ENCODE measurements at places on chromosomes 12 and 14. TPM values are rescaled to one million over a fixed set of nuclear protein-coding genes. Genes with fewer than 3 reads are reported as not detected.

Gene AICDA
- polyA plus RNA-seq, result 0.34 TPM

Gene SIX4
- 7.0 TPM for polyA plus RNA-seq

Gene CDKN3
- polyA plus RNA-seq, result 27.7 TPM

Gene TIGAR
- 5.0 TPM for polyA plus RNA-seq

Gene CAPS2
- 8.1 TPM for polyA plus RNA-seq
